Posterior cingulate gyrus (tissue), 11 donors: ENCODE measurements at places on chromosomes 2 and 18.

DNA sequence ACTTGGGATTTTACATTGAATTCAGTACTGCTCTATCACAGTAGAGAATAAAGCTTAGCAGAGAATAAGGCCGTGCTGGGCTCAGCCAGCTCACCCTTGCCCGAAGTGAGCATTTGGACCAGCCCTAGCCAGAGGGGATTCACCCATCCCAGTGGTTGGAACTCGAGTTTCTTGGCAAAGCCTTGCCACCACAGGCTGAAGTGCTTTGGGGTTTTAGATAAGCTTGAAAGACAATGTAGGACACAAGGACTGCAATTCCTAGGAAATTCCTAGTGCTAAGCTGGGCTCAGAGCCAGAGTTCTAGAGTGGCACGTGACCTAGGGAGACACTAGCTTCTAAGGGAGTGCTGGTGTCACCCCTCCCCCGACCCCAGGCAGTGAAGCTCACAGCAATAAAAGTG lies 28.0 kb downstream of the SERPINB11 start:
- DNase-seq = no peak

DNA sequence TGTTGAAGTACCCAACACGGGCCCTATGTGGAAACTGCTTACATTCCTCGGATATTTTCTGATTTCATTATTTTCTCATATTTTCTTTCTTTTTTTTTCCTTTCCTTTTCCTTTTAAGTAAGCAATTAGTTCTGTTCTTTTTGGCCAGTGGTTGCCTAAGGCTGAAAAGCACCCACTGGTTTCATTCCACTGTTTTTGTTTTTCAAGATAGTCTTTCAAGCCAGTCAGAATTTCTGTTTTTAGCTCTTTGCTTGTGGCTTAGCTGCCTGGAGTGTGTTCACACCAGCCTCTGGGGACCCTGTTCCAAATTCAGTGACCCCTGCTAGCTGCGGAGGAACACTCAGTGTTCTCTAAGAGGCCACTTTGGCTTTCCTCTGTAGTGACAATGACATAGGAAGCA lies 73.6 kb downstream of the NRP2 start:
- DNase-seq = no peak

- no peak for DNase-seq
Measured at GRCh38 chr18:49168281-49168985, 217.7 kb upstream of the SMAD7 start.

GRCh38 chr2:48717846-48718245 lies 37.7 kb downstream of the LHCGR start:
- DNase-seq = no peak

DNA sequence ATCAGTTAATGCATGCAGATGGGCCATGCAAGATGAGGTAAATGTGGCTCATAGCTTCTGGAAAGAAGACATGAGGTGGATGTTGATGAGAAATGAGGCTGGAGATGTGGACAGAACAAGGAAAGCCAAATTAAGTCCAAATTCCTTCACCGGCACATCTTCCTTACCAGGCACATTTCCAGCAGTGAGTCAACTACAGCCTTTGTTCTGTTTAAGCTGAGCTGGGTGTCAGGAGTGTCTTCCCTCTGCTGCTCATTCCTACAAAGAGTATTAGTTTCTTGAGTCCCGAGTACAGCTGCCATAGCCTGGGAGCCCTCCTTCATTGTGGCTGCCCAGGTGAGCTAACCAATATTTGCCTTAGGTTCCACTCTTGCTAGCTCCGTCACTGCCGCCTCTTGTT lies 945.0 kb downstream of the SLC4A3 start:
- no peak for DNase-seq

GRCh38 chr2:148515120-148515519 lies 129.4 kb upstream of the EPC2 start:
- DNase-seq = no peak

DNA sequence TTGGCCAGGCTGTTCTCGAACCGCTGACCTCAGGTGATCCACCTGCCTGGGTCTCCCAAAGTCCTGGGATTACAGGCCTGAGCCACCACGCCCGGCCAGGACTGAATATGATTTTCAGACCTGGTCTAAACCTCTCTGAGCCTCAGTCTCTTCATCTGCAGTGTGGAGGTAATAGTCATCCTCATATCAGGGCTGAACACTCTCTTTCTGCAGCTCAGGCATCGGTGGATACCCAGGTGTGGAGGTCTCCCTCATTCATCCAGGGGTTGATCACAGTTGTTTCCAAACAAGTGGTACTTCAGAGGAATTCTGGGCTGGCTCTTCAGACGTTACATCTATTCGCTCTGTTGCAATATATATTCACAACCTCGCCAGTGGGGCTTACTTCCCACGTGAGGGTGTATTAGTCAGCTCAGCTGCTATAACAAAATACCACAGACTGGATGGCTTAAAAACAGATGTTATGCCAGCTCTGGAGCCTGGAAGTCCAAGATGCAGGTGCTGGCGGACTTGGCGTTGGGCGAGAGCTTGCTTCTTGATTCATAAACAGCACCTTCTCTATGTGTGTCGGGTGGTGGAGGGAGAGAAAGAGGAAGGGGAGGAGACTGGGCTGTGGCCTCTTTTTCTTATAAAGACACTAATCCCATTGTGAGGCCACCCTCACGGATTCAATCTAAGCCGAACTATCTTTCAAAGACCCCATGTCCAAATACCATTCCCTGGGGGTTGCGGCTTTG lies 2.9 kb upstream of the MBP start:
- no peak for DNase-seq

DNA sequence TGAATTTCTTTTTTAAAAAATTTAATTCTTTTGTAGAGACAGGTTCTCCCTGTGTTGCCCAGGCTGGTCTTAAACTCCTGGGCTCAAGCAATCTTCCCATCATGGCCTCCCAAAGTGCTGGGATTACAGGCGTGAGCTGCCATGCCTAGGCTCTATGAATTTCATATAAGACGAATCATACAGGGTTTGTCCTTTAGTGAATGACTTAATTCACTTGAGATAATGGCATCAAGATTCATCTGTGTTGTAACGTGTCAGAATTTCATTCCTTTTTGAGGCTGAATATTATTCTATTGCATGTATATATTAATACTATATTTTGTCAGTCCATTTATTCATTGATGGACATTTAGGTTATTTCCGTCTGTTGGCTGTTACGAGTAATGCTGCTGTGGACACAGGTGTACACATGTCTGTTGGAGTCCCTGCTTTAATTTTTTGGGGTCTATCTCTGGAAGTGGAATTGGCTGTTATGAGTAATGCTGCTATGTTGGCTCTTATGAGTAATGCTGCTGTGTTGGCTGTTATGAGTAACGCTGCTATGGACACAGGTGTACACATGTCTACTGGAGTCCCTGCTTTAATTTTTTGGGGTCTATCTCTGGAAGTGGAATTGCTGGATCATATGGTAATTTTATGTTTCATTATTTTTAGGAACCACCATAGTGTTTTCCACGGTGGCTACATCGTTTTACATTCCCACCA lies 210.6 kb downstream of the CAMKMT start:
- no peak for DNase-seq

GRCh38 chr2:208285853-208286252 lies 19.8 kb downstream of the PIKFYVE start:
- no peak for DNase-seq

DNA sequence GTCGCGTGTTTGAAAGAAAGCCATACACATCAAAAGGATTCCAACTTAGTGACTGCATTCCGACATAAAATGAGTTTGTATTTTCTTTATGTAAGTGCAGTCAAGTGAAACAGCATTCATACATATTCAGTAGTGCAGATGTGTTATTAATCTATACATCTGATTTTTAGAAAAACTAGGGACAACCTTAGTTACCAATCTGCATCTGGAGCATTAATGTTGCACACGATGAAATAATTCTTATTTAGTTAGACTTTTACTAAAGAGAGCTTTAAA lies 1.9 kb downstream of the GORASP2 start:
- no peak for DNase-seq

- DNase-seq = no peak
Measured at GRCh38 chr2:133389569-133389968, 178.7 kb downstream of the NCKAP5 start.

- DNase-seq = no peak
Measured at GRCh38 chr18:36942264-36942663, 113.3 kb downstream of the KIAA1328 start.

DNA sequence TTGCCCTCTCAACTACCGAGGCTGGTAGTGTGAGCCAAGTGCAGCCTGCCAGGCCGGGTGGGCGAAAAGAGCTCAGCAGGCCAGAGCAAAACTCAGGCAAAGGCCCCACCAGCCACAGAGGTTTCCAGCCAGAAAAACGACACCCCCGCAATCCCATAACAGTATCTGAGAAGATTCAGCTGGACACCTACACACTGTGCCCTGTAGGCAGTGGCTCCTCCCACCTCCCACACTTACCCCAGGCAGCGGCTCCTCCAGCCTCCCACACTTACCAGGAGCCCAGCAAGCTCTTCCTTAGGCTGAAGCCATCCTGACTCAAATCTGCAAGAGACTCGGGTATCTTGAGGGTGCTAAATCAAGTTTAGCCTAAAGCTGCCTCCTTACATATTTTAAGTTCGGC lies 15.6 kb upstream of the TMEM18 start:
- no peak for DNase-seq

DNA sequence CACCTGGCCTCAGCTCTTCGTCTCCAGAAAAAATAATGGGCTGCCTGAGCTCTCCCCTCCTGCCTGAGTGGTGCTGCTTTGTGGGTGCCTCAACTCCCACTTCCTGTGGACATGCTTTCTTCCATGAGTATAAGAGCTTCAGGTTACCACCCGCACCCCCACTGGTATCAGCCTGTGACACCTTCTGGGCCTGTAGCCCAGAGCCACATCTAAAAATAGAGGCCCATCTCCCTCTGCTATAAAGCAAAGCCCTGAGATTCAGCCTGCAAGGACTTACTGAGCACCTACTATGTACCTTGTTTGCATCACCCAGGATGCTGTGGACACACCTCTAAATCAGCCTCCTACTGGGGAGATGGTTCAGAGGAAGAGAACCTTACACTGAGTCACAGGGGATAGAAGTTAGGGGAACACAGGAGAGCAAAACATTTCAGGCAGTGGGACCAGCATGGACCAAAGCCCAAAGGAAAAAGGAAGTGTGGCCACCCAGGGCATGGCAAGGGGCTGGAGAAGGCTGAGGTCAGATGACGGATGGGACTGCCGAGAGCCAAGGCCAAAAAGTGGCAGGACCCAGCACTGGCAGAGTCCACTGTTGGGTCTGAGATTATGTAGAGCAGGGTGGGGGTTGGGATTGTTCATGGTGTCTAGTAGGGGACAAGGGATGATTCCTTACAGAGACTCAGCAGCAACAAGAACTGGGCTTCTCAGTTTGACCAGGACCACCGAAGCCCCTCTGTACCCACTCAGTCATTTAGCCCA lies 123.7 kb upstream of the PPP1CB start:
- DNase-seq = no peak

GRCh38 chr2:35495182-35495581 lies 860.4 kb upstream of the CRIM1 start:
- no peak for DNase-seq

DNA sequence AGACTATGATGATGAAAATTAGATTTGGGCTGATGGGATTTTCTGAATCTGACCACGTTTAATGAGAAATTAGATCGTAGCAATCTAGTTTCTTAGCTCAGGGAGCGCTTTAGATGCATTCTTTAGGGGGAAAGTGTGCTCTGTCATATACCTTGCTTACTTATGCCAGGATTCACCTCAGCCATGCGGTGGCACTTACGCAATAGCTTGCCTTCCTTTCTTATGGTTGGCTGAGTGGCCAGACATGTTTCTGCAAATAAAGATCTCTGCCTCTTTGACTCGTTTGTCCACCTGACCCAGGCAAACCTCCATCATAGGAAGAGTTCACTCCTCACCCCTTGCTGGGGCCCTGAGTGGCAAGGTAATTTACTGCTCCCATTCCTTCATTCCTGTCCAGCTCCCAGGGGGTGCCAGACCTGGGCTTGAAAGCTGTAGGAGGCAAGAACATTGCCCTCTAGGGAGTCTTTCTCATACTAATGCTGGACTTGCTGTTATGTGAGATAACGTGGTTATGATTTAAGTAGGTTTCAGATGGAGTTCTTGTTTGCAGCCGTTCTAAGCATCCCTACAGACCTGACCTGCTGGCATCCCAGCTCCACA lies 57.1 kb downstream of the FBLN7 start:
- no peak for DNase-seq

DNA sequence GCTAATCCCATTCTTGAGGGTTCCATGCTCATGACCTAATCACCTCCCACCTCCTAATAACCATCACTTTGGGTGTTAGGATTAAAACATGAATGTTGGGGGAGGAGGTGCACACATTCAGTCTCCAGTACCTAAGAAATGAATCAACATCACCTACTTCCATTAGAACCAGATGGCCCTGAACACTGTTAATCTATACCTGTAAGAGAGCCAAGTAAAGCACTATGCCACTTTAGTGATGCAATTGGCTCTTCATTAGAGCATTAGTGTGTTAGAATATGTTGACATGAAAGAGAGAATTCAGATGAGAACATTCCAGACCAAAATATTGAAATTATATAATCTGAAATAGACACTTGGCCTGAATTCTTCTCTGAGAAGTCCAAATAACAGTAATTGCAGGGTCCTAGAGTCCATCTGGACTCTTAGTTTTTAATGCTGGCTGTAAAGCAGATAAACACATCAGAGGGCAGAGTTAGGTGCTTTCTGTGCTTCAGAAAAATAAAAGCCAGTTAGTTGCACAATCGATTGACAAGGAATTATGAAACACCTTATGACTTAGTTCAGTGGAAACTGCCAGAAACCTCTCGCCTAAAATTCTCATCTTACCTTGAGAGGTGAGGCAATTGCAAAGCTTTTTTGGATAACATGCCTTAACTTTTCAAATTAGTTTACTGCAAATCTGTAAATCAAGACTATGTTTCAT lies 923.7 kb downstream of the SLC4A3 start:
- DNase-seq = no peak

GRCh38 chr18:36394486-36394885 lies 97.0 kb downstream of the FHOD3 start:
- no peak for DNase-seq

DNA sequence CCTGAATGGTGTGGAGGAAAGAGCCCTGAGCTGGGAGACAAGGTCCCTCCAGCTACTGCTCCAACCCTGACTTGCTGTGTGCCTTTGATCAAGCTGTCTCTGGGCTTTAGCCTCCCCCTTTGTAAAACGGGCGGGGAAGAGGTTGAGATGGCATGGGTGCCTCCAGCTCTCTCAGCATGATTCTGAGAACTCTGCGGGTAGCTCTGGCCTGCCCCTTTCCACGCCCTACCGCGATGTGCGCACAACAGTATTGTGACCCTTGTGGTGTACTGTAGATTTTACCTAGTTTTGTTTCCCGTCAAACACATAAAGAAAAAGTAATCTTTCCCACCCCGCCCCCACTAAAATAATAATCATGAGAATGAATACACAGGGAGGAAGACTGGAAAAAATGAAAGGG lies 5.3 kb downstream of the CD8A start:
- no peak for DNase-seq

- no peak for DNase-seq
Measured at GRCh38 chr18:60147323-60147722, 225.3 kb downstream of the MC4R start.

GRCh38 chr2:1641523-1641922 lies 102.8 kb downstream of the PXDN start:
- DNase-seq = no peak
